ENCODE measurements at places on chromosomes 11 and 22.
A peak's percentile ranks its signal among the peaks of the same experiment; 100 is the strongest.

- DNase-seq: no peak
These were observed 9.1 kb upstream of the OR10D3 start for GRCh38 chr11:124174001-124174583.

- DNase-seq: no peak
These were observed 393.5 kb downstream of the JRKL start for GRCh38 chr11:96783311-96783710.

- no peak for DNase-seq
These were observed 4.7 kb downstream of the ANO1 start for GRCh38 chr11:70082829-70083228.

GRCh38 chr11:117668321-117668751 lies 128.7 kb downstream of the DSCAML1 start:
- DNase-seq: no peak

GRCh38 chr11:2794968-2795322 lies 90.6 kb downstream of the CDKN1C start:
- no peak for DNase-seq

GRCh38 chr11:123122341-123122740 lies 60.4 kb upstream of the HSPA8 start:
- DNase-seq: no peak

DNA sequence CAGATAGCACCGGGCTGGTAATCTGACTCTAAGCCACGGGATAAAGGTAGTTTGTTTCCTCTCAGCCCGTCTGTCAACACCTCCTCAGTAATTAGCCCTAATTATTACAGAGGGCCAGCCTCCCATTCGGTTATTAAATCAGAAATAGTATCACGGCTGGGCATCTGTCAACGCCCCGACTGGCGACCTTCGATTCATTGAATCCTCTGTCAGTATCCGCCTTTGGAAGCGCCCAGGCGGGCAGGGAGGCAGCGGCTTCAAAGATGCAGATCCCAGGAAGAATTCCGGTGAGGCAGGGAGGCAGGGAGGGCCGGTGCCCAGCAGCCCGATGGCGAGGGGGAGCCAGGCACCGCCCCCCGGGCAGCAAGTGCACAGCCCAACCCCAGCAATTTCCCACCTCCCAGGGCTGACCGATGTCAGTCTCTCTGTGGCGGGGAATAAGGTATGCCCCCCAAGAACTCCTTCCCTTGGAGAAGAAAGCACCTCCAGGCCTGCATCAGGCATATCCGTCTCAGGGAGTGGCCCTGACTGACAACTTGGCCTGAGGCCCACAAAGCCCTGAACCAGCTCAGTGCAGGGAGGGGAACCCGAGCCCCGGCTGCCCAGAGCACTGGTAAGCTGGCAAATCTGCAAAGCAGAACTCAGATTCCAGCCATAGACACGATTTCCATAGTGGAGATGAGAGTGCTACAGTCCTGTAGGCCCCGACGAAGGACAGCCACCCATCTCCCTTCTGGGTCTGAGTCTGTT lies 11.4 kb downstream of the GNB1L start:
- no peak for DNase-seq

DNA sequence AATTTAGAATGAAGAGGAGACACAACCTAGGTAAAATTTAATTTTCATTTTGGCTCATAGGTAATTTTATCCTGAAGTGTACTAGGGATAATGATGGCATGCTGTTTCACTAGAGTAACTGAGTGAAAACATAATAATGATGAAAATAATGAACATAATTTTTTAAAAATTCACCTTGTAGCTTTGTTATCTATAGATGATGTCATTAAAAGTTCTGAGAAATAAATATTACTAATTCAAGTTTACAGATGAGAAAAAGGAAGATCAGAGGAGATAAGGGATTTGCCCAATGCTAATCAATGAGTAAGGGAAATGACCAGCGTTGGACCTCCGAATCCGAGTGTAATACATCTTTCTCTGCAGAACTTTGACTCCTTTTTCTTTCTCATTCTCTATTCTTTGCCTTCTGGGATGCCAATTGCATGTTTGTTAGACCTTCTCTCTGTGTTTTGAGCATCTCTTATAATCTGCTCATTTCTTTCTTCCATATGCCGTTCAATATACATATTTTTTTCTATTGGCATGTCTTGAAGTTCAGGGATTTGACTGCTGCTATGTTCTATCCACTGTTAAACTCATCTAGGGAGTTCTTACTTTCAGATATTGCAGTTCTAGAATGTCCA lies 186.5 kb downstream of the SNX19 start:
- no peak for DNase-seq

GRCh38 chr11:57543593-57543992 lies 6.2 kb downstream of the SMTNL1 start:
- DNase-seq: no peak

- no peak for DNase-seq
These were observed 82.7 kb downstream of the RASSF10 start for GRCh38 chr11:13091804-13092203.

- no peak for DNase-seq
These were observed 8.3 kb upstream of the MMP1 start for GRCh38 chr11:102806296-102806695.

DNA sequence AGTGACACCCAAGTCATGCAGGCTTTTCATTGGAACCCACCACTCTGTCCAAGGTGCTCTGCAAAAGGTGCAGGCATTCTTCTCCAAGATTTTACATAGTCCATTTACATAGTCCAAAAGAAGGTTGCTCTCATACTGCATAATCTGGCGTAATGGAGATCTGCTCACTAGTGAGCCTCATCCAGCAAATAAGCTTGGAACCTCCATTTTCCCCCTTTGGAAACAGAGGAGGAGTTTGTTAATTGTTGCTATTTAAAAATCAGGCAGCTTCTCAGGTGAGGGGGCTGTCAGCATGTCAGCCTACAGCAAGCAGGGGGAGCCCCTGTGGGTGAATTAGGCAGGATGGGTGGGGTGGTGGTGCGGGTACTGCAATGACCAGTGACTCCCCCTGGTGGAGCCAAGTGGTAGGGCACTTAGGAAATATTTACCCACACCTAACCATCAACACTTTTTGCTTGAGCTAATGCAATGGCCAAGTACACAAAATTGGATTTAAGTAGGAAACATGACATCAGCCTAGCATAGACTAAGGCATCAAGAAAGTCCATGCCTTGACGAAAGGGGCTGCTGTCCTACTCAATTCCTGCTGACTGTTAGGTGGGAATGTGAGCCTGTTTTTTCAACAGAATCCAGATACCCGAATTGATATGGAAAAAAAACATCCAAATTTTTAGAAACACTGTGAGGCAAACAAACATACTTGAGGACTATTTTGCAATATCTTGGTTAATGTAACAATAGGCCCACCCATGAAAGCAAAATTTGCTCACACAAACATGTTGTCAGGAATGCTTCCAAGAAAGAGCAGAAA lies 64.5 kb downstream of the AMBRA1 start:
- peak; percentile 30 for DNase-seq

DNA sequence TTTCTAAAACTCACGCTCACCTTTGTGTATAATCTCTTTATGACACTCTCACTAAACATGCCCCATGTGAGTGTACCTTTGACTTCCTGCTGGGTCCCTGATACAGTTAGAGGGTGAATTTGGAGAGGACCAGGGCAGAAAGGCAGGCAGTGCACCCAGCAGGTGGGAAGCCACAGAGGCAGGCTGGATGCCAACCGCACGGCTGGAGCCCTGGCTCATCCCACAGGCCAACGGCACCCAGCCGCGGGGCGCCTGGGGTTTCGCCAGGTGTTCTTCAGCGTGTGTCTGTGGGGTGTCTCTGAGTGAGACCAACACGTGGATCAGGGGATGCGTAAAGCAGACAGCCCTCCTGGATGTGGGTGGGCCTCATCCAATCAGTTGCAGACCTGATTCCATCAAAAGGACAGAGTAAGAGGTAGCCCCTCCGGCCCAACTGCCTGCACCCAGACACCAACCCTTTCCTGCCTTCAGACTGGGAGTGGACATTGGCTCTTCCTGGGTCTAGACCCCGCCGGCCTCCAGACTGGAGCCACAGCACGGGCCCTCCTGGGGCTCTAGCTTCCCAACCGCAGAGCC lies 51.6 kb downstream of the DHCR7 start:
- no peak for DNase-seq

GRCh38 chr11:19879307-19880087 lies 166.9 kb downstream of the NAV2 start:
- peak; percentile 26 for DNase-seq

GRCh38 chr22:29512031-29512430 lies 32.0 kb downstream of the NEFH start:
- DNase-seq: no peak

DNA sequence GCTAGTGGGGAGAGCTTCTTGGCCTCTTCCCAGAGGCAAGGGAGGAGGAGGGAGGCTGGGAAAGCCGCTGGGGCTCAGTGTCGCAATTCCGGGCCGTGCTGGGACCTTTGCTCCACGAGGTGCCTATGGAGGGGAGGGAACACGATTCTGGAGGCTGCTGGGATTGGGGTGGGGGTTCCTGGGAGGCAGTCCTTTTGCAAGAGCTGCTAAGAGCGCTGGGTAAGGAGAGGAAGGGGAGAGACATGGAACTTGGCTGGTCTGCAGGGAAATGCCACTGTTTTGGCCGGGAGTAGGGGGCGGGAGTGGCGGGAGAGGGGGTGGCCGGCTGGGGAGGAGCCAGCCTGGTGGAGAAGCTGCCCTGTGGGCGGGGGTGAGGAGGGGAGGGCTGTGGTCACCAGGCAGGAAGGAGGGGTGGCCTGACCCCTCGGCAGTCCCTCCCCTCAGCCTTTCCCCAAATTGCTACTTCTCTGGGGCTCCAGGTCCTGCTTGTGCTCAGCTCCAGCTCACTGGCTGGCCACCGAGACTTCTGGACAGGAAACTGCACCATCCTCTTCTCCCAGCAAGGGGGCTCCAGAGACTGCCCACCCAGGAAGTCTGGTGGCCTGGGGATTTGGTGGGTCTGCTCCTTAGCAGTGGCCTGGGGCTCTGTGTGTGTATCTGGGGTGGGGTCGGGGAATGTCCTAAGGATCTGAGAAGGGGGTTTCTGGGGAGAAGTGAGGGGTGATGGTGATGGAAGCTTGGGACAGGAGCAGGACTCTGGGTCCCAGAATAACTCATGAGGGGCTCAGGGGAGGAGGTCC lies at the start of gene NR1H3:
Gene NR1H3 (plus strand): TSS at position 480 of the 800 bp plus-strand sequence. CDS start 1,221 bp downstream, outside the sequence.
- DNase-seq: no peak

DNA sequence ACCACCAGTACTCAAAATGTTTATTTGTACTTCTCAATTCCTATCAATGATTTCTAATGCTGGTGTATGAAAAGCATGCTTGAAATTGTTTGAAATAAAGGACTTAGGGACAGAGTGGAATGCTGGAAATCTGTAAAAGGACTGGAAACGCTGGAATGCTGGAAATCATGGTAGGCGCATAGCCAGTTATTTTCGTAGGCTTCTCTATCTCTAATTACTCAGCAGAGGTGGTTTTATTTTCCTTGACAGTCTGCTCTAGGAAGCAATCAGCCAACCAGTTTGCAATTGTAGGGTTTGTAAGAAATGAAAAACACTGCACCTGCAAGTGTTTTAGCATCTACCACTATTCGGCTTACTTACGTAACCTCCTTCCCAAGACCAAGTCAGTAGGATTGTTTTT lies 788 bp downstream of the LIN7C start:
- no peak for DNase-seq

DNA sequence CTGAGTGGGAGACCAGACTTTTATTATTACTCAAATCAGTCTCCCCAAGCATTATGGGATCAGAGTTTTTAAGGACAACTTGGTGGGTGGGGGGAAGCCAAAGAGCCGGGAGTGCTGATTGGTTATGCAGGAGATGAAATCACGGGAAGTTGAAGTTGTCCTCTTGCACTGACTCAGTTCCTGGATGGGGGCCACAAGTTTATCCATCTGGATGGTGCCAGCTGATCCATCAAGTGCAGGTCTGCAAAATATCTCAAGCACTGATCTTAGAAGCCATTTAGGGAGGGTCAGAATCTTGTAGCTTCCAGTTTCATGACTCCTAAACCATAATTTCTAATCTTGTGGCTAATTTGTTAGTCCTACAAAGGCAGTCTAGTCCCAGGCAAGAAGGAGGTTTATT lies 53.5 kb upstream of the LMO1 start:
- no peak for DNase-seq

DNA sequence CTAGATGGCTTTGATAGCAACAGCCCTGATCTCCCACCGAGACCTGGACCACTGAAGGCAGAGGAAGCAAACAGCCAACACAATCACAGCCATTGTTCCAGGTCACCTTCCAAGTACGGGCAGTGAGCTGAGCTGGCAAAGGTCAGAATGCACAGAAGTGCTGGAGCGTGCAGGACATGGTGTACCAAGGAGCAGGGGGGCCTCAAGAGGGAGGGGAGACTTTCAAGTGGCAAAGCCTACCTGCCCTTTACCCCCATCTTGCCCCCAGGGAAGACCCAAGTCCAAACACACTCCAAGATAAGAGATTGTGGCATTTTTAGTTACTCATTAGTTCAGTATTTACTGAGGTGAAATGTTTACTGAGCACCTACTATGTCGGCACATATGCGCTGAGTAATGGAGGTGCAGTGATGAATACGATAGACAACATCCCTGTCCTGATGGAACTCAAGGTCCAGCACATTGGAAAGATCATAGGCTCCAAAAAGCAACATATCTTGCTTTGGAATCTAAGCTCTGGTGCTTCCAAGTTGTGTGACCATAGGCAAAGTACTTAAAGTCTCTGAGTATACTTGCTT lies 26.0 kb upstream of the TTC12 start:
- no peak for DNase-seq

- DNase-seq: no peak
These were observed 858 bp upstream of the APOBEC3A start for GRCh38 chr22:38956551-38956950.

GRCh38 chr11:119377112-119377901 lies 4.2 kb downstream of the USP2 start:
- DNase-seq: no peak

GRCh38 chr11:36578458-36578857 lies 10.7 kb downstream of the RAG1 start:
- no peak for DNase-seq

- no peak for DNase-seq
These were observed 56.4 kb downstream of the DHCR7 start for GRCh38 chr11:71391796-71392195.

GRCh38 chr11:10858439-10859325 lies 829 bp upstream of the ZBED5 start:
- no peak for DNase-seq

GRCh38 chr22:46791201-46791731 lies 28.8 kb downstream of the TBC1D22A start:
- no peak for DNase-seq

- DNase-seq: no peak
These were observed 61.3 kb downstream of the BCL2L13 start for GRCh38 chr22:17699696-17700340.

GRCh38 chr11:12802418-12803085 lies 128.3 kb downstream of the TEAD1 start:
- no peak for DNase-seq

DNA sequence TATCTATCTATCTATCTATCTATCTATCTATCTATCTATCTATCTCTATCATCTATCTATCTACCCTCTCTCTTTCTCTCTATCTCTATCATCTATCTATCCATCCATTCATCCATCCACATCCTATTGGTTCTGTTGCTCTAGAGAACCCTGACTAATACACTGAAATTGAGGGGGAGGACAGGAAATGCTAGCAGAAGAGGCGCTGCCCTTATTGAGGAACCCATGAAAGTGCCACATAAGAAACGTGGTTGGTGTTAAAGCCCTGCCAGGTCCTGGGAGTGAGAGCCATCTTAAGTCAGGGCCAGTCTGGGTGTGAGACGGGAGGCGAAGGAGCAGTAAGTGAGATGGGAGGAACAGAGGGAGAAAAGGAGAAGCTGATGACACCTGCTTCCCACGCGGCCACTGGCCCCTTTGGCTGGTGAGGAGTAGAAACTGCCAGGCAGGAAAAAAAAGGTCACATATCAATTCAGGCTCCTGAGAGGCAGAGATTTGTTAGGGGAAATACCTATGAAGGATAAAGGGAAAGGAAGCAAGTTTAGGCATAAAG lies 87.9 kb upstream of the PLET1 start:
- DNase-seq: no peak
